ENCODE measurements at places on chromosomes 11 and 22.

- DNase-seq, result no peak
Measured at GRCh38 chr11:47906066-47906465, 57.9 kb upstream of the NUP160 start.

- no peak for DNase-seq
Measured at GRCh38 chr11:14106303-14107049, 144.0 kb downstream of the SPON1 start.

- DNase-seq, result no peak
Measured at GRCh38 chr11:95499516-95500135, 268.6 kb upstream of the SESN3 start.

GRCh38 chr11:62125881-62126280 is 2.1 kb downstream of the INCENP start:
- no peak for DNase-seq

GRCh38 chr22:50058061-50058905 is at the start of gene TTLL8:
TSS of gene TTLL8 (minus strand) at chr22:50058298.
- DNase-seq, result peak; percentile 73

- no peak for DNase-seq
Measured at GRCh38 chr11:70001246-70001645, 76.9 kb upstream of the ANO1 start.

DNA sequence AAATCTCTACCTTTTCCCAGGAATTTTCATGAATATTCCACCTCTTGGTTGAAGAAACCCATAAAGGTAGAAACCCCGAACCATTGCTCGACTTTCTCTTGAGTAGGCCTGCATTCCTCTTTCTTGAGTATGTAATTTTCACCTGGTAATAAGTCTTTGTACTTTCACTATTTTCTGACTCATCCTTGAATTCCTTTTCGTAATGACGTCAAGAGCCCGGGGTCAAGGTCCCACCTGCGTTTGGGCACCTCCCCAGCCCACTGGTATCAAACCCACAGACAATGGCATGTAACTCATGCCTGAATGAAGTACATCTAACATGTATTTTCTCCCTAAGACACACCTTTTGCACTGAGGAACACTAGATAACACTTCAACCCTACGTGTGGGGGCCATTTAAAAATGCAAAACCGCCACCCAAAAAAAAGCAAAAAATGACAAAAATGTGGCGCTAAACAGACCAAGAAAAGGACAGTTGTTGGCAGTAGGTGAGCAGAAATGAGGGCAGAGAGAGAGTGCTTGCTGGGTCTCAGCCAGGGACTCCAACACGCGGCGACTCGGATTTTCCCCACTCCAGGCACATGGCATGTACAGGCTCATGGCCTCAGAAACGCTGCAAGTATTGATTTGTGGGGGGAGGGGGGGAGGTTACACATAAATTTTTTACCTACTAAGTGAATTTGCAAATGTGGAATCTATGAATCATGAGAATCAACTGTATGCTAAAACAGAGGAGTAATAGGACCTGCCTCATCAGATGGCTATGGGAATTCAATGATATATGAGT is 4.1 kb upstream of the C11orf24 start:
- DNase-seq, result no peak

GRCh38 chr11:34978236-34979191 is 62.1 kb downstream of the PDHX start:
- no peak for DNase-seq

- peak; percentile 93 for DNase-seq
Measured at GRCh38 chr22:29072193-29072978, 449 bp upstream of the KREMEN1 start.

- DNase-seq, result no peak
Measured at GRCh38 chr11:15499674-15500073, 385.0 kb downstream of the INSC start.

DNA sequence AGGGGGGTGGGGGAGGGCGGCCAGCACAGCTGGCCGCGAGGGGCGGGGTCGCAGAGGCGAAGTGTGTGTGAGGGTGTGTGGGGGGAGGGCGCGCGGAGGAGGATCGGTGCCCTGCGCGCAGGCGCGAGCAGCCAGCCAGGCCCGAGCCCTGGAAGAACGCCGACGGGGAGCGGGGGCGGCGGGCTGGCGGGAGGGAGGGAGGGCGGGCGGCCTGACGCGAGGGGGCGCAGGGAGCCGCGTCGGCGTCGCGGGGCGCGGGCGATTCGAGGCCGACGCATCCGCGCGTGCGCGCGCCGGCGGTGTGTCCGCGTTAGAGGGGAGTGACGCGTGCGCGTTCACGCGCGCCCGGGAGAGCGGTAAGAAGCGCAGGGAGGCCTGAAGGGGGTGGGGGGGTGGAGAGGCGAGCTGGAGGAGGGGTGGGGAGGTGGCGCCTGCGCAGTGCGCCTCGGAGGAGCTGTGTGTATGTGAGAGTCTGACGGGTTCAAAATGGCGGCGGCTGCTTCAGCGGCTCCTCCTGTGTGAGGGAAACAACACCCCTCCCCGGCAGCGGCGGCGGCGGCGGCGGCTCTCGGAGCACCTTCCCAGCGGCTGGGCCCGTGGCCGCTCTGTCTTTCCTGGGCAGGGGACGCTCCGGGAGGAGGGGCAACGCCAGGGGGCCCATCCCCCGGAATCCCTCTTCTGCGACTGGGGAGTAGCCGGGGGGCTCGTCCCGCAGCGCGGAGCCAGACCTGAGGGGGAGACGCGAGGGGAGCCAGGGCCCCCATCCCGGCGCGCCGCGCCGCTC is at the start of gene KDM2A:
Gene KDM2A, plus strand, starts transcription at position 463 of the 784 bp plus-strand sequence. CDS start 2,054 bp downstream, outside the sequence.
- peak; percentile 100 for DNase-seq

GRCh38 chr11:122102426-122102825 is 13.6 kb downstream of the BLID start:
- no peak for DNase-seq

DNA sequence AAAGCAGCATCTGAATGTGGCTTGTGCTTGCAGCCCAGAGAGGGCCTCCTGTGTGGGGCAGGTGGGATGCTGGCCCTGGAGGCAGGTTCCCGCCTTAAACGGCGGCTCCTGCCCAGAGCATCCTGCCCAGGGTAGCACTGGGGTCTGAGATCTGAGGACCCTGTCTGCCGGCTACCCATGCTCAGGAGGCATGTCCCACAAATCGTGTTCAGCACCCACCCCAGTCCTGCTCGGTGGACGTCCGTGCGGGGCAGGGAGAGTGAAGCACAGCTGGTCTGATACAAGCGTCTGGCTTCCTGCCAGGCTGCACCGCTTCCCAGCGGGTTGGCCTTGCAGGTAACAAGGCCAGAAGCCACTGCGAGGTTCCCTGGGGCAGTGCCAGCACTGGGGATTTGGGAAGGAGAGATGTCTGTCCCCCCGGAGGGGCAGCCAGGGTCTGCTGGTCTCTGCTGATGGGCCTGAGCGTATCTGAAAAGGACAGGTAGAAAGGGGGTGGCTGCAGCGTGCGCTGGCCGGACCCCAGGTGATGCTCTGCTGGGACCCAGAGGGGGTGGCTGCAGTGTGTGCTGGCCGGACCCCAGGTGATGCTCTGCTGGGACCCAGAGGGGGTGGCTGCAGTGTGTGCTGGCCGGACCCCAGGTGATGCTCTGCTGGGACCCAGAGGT is 3.6 kb downstream of the TRABD start:
- DNase-seq, result no peak

DNA sequence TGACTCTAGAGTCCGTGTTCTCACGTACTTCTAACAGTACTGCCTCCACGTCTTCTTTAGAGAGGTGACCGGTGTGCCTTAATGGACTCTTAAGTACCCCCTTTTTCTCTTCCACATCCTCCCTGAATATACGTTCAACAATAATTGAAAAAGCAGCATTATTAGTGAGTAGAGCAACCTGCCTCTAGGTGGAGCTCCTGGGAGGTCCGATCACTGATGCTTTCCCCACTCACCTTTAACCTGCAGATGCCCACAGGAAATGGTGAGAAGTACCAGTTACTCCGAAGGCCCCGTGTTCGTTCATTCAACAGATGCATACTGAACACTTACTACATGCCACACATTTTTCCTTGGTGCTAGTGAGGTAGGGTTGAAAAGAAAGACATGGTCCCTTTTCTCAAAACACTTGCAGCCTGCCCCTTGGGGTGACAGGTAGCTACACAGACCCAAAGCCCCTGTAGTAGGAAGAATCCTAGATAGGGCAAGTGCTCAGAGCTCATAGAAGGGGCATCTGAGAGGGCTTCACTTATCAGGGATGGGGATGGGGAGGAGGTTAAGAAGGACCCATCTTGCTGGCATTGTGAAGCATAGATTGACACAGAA is 72.7 kb downstream of the FEZ1 start:
- DNase-seq, result no peak

DNA sequence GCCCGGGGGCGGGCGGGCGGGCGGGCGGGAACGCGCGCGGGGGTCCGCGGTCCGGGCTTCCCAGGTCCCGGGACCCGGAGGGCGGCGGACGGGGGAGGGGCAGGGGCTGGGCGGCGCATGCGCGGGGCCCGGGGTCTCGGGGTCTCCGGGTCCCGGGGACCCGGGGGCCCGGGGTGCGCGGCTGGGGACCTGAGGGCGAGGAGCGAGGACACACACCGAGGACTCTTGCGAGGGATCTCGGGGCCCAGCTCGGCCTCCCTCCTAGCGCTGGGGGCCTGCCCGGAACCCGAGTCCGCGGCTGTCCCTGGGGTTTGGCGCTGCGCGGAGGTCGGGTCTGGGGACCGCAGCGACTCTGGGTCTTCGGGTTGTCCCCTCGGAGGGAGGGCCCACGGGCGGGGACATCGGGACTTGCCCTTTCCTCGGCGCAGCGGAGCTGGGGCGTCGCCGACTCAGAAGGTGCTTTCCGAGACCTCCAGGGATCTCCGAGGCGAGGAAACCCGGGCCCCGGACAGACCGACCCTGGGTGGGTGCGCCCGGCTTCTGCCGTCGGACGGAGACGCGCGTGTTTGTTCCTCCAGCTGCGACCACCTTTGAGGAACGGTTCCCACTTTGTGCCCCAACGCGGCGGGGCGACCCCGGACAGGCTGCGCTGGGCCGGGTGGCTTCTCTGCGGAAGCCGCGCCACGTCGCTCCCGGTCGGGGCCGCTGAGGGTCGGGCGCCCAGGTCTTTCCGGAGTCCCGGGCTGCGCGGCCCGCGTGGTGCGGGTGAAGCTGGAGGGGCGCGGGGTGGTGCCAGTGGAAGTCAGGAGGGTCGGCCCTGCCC is 540 bp downstream of the PPARA start:
- peak; percentile 48 for DNase-seq

DNA sequence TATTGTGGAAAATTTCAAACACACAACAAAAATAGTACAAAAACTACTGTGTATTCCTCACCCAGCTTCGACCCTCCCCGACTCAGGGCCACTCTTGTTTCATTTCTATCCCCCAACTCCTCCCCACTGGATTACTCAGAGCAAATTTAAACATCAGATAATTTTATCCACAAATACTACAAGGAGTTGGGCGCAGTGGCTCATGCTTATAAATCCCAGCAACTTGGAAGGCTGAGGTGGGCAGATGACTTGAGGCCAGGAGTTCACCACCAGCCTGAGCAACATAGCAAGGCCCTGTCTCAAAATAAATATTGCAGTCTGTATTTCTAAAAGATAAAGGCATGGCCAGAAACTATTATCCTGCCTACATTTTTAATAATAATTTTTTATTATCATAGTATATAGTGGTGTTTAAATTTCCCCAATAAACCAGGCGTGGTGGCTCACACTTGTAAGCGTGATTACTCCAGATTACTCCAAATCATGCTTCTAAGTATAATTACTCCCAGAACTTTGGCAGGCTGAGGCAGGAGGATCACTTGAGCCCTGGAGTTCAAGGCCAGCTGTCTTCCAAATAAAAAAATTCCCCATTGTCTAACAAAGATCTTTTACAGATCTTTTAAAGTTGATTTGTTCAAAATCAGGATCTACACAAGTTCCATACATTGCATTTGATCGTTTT is 39.8 kb downstream of the LRRC32 start:
- DNase-seq, result no peak

DNA sequence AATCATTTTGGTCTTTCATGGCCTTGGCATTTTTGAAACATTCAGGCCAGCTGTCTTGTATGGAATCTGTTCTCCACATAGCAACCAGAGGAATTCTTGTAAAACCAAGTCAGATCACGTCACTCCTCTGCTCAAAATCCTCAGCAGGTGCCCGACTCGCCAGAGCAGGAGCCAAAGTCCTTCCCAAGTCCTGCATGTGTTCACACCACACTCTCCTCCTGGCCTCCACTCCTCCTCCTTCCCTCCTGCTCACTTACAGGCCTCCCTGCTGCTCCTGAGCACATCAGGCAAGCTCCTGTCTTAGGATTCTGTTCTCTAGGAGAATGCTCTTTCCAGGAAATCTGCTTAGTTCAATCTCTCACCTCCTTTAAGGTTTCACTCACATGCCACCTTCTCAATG is 6.9 kb upstream of the PSMC3 start:
- DNase-seq, result no peak

GRCh38 chr22:24097961-24098391 is 83.3 kb upstream of the SUSD2 start:
- DNase-seq, result no peak

DNA sequence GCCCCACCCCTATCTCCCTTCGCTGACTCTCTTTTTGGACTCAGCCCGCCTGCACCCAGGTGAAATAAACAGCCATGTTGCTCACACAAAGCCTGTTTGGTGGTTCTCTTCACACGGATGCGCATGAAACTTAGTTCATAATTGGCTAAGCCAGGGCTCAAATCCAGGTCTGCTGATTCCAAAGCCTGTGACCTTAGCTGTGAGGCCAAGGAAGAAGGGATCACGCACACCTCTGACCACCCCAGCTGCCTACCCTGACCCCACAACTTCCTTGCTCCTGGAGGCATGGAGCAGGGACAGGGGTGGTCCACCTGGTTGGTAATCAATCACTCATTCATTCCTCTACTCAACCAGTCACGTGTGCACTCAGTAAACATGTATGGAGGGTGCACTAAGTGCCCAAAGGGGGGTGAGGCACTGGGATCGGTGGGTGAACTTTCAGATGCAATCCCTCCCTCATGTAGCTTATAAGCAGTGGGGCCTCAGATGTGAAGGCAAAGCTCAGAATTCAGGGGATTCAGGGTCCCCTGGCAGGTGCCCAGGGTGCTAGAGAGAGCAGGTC is 10.3 kb downstream of the FXYD2 start:
- DNase-seq, result no peak

DNA sequence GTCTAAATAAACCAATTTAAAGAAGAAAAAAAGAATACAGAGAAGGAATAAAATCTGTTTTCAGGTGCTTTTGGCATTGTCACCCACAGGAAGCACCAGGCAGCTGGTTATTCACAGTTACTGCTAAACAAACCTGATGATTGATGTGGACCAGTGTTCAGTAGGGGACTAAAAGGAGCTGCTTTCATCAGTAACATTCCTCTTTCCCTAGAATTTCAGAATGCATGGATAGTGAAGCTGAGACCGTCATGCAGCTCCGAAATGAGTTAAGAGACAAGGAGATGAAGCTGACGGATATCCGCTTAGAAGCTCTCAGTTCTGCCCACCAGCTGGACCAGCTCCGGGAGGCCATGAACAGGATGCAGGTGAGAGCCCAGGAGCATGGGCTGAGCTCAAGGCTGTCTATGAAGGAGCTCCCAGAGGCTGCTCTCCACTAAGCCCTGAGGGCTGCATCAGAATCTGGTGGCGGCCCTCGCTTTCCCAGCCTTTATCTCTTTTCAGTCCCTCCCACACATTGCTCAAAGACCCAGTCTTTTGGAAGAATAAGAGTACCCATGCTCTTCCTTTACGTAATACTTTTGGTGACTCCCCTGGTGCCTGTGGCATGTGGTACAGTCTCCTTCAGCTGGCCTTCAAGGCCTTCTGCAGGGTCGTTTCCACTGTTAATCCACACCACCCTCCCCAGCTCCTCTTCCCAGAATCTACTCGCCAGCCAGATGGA is 69.5 kb downstream of the DBX1 start:
- no peak for DNase-seq

- DNase-seq, result no peak
Measured at GRCh38 chr11:126615845-126616244, 260.4 kb downstream of the ST3GAL4 start.

- DNase-seq, result peak; percentile 65
Measured at GRCh38 chr11:125494974-125495725, 915 bp downstream of the FEZ1 start.

- peak; percentile 95 for DNase-seq
Measured at GRCh38 chr11:65491614-65492386, 7.0 kb upstream of the MALAT1 start.

Data from kidney (tissue), 22 donors.